GM13976 (cell line): ENCODE measurements at places on chromosomes 3 and 15.

DNA sequence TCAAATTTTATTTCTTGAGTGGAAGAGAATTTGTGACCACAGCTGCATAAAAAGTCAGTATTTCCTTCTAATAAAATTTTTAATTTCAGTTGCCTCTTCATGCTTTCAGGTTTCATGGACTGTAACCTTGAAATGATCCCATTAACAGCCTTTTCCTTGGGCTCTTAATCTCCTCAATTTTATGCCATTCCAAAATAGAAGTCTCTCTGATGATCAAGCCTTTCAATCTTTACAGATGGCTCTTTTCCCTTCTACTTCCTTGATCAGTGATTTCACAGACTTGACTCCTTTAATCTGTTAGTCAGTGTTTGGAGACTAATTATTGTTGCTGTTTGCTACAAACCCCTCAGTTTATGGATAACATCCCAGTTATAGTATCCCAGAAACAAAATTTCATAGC, 11.9 kb downstream of the TSC22D2 start:
- DNase-seq: no peak

- no peak for DNase-seq
Observed at GRCh38 chr3:141788149-141788548, 24.9 kb downstream of the GRK7 start.

- peak; percentile 35 for DNase-seq
Observed at GRCh38 chr3:71062952-71063772, 520.4 kb downstream of the FOXP1 start.

GRCh38 chr3:170780955-170781354, 89.0 kb downstream of the RPL22L1 start:
- DNase-seq: no peak

GRCh38 chr3:129689036-129689435, 82.6 kb upstream of the PLXND1 start:
- DNase-seq: no peak

GRCh38 chr3:141421639-141422319, 53.5 kb downstream of the ZBTB38 start:
- DNase-seq: no peak

DNA sequence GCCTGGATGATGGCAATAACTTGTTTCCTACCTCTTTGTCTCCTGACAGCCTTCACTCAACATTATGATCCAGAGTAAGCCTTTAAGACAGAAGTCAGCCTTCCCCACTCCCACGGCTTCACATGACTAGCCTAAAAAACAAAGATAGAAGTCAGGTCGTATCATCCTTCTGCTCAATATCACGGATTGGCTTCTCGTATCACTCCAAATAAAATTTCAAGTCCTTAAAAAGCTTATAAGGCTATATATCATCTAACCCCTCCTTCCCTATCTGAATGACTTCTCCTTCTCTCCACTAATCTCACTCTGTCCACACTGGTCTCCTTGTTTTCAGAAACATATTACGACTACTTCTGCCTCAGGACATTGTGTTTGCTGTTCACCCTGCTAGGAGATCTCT, 47.7 kb upstream of the AP4E1 start:
- no peak for DNase-seq

DNA sequence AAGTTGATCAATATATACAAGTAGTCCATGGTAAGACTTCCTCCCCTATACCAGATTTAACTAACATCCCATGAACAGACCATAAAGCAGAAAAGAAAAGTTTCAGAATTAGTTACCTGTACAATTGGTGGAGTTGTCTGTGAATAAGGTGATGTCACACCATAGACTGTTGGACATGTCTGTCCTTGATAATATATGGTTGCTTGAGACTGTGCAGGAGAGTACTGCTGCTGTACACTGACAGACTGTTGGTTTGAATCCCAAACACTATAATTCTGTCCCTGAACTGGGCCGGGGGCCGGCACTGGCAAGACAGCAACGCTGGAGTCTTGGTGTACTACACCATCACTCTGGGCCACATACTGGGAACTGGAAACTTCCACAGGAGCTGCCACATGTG, 77.2 kb downstream of the NBEAL2 start:
- no peak for DNase-seq

DNA sequence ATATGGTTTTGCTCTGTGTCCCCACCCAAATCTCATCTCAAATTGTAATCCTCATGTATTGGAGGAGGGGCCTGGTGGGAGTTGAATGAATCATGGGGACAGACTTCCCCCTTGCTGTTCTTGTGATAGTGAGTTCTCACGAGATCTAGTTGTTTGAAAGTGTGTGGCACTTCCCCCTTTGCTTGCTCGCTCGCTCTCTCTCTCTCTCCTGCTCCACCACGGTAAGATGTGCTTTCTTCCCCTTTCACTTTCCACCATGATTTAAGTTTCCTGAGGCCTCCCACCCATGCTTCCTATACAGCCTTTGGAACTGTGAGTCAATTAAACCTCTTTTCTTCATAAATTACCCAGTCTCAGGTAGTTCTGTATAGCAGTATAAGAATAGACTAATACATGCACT, 60.7 kb downstream of the GSK3B start:
- DNase-seq: no peak

DNA sequence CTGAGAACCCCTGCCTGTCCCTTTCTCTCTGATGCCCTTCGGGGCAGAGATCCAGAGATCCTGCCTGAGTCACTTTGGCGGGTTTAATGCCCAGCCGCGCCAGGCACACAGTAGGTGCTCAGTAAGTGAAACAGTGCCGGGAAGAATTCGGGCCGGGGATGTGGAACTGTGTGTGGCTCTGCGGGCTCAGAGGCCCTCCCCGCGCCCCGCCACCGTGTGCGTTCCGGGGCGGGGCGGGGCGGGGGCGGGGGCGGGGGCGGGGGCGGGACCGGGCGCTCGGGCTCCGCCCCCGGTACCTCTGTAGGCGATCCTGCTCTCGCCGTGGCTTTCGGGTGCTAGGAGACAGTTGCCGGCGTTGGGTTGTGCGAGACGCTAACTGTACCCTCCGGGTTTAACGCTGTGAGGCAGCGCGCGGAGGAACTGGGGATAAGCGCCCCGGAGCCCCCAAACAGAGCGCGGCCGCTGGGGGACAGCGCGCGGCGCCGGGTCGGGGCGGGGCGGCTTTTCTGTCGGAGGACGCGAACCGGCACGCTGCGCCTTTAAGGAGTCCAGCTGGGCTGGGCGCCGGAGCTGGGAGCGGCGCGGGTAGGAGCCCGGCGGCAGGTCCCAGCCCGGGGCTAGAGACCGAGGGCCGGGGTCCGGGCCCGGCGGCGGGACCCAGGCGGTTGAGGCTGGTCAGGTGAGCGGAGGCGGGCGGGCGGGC, at the start of gene ABHD6:
ABHD6 (plus strand) TSS at position 555 of the 703 bp plus-strand sequence. CDS start 18,795 bp downstream, outside the sequence.
- DNase-seq: peak; percentile 92

GRCh38 chr3:153614563-153614962, 452.5 kb downstream of the RAP2B start:
- DNase-seq: no peak

GRCh38 chr3:8441969-8442559, 59.6 kb upstream of the LMCD1 start:
- peak; percentile 46 for DNase-seq

DNA sequence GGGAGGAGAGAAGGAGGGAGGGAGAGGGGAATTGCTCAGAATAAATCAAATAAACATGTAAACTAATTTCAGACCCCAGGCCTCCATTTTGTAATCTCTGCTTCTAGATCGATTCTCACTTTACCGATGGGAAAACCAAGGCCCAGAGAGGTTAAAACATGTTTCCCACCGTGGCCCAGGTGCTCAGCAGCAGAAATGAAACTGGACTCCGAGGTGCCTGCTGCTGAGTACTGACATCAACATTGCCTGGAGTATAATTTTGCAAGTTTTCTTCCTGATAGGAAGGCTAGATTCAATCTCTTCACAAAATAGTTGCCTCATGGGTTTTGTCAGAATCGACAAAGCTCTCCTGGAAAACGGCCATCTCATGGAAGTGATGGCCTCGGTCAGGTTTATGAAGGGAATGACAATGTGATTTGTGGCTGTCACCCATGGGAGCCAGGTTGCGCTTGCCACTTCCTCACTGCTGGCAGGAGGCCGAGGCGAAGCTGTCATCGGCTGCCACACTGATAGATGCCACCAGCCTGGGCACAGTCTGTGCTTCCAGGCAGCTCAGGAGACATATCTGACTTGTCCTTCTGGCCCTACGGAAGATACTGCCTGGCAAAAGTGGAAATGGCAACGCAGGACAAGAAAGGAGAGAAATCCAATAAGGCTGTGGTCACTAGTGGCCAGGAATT, 133.1 kb upstream of the LRRN1 start:
- DNase-seq: peak; percentile 5

GRCh38 chr15:85027033-85027380, 45.4 kb downstream of the PDE8A start:
- DNase-seq: no peak

- no peak for DNase-seq
Observed at GRCh38 chr3:144763878-144764454, 792.3 kb downstream of the DIPK2A start.

DNA sequence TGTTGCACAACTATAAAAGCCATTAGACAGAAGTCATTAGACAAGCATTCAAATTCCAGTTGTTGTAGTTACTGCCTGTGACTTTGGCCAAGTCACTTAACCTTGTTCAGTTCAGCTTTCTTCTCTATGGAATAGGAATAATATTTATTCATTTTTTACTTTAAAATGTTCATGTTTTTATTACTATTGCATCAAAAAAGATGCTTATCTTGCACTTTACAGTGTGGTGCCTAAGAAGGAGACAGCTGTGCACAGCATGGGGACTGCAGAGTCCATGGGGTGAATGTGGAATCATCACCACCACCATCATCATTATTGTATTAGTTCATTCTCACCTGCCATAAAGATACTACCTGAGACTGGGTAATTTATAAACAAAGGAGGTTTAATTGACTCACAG, 504.2 kb downstream of the SOX2 start:
- DNase-seq: no peak

DNA sequence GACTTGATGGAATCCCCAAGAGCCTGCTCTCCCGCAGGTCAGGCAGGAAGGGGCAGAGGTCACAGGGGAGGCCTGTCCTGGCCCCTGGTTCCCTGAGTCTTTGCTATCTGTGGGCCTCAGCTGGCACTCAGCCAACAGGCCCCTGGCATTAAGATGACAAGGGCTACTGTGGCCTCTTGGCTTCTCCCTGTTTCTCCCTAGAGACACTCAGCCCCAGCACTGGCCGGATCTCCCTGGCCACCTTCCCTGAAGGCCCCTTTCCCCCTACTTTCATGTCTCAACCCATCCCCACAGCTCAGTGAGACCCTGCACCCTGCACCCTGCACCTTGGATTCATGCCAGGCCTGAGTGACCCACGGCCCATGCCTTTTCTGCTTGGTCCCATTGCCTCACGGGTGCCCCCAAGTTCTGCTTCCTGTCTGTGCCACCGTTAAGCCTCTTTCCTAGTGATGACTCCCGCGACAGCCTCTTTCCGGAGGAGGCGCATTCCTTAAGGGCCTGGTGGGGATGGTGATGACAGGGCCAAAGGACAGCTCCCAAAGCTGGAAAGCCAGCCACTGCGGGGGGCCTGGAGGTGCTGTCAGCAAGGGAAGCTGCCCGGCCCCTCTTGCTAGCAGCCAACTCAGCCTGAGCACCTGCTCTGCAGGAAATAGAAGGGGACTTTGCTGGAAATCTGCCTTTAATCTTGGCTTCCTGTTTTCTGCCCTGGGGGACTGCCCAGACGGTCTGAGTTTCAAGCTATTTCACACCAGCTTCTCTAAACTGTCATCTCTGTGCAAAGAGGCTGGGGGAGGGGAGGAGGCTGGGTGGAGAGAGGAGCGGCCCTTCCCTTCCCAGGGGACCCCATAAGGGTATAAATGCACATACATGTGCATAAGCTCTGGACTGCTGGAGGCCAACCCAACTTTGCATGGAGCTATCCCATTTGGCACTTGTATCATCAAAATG, 4.8 kb upstream of the CSK start:
- DNase-seq: peak; percentile 83

DNA sequence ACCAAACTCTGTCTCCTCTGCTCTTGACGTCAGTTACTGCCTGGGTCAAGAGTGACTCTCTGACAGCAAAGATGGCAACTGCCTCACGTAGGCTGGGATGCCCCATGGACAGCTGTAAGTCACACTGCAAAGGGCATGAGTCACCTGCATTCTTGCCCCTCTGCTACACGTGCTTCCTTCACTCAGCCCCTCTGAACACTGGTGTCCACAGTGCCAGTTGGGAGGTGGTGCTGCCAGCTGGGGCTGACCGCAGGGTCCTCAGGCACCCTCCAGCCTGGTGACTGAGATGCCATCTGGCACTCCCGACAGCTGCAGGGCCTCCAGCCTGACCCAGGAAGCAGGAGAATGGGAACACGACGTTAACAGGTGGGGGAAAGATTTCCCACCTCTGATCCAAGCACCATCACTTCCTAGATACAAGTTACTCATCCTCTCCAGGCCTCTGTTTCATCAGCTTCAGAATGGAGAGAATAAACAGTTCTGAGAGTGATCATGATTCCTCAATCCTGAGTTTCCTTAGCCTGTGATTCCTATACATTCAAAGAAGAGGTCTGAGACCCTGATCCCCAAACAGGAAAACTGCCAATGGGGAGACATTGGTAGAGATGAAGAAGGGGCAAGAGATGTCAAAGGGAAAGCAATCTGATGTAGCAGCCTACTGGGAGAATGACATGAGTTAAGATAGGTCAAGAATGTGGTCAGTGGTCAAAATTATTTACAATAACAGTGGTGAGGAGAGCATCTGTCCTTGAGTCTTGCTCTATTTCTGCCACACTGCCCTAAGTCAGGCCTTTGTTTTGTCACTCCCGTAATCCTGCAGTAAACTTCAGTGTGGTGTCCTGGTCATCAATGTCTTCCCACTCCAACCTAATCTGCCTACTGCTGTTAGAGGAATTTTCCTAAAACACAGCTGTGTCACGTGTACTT, 86.1 kb upstream of the BCL6 start:
- no peak for DNase-seq

DNA sequence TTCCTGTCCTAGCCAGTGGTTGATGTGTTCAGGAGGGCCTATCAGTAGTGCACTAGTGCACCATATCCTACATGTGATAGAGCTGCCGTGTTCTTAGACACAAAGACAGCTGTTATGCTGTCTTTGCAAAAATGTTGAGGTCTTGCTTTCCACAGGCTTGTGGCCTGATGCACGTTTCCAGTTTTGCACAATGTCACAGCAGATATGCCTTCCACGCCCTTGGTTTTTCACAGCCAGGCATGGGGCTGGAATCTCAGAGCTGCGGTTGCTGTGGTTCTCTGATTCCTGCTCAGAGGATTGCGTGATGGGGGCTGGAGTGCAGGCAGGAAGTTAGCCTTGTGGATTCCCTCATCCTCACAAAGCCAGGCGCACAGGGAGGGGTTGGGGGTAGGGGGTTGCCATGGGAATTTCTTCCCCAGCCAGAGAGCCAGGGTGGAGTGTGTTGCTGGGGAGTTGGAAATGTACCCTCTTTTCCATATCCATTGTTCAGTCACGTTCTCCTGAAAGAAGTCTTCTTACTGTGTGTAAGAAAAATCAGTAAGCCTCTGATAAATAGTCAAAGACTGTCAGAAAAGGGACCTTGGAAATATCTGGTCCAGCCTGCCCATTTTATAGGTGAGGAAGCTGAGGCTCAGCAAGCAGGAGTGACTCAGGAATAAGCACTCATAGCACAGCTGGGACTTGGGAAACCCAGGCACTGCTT, 79.4 kb downstream of the SMAD3 start:
- DNase-seq: no peak

DNA sequence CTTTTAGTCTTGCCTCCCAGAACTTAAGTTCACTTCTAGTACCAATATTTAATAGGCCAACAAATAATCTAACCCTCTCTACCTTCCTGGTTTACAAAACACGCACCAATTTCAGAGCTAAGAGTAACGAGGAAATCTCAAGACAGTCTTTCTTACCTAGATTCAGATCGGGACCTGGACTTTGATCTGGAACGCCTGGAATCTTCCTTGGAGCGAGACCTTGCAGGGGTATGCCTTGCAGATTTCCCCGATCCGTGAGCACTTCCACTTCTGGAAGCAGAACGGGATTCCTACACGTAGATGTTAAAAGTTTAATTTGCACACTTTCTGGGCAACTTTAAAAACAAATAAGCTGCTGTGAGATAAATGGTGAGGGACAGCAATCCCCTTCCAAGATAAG, 11.4 kb downstream of the TRA2B start:
- no peak for DNase-seq
